Smooth muscle cell of bladder (primary cell): ENCODE measurements at places on chromosomes 2 and 18. TPM values are rescaled to one million over a fixed set of nuclear protein-coding genes. Genes with fewer than 3 reads are reported as not detected.

Gene HOXD12
- total RNA-seq = not detected in 2 replicates

Gene GATA6
- total RNA-seq = 18.5 and 28.6 TPM in 2 replicates

Gene ZNF521
- 25.0 and 37.3 TPM in 2 replicates for total RNA-seq

Gene ALPG
- not detected in 2 replicates for total RNA-seq

Gene TTC27
- total RNA-seq = 15.8 and 16.4 TPM in 2 replicates
